ENCODE measurements at places on chromosomes 7 and 10. TPM values are rescaled to one million over a fixed set of nuclear protein-coding genes. Genes with fewer than 3 reads are reported as not detected.

NACAD gene
- 0.64 TPM for polyA plus RNA-seq

ZNF25 gene
- polyA plus RNA-seq: 10.9 TPM

USP6NL gene
- polyA plus RNA-seq: 12.0 TPM

BICC1 gene
- 29.0 TPM for polyA plus RNA-seq

TUBB8 gene
- polyA plus RNA-seq: not detected

DLX6 gene
- polyA plus RNA-seq: not detected

PDZD7 gene
- polyA plus RNA-seq: 0.27 TPM

CALML3 gene
- polyA plus RNA-seq: not detected

PAX4 gene
- not detected for polyA plus RNA-seq

CLCN1 gene
- polyA plus RNA-seq: not detected

ZNF746 gene
- 4.6 TPM for polyA plus RNA-seq

WIPF3 gene
- not detected for polyA plus RNA-seq

CCDC3 gene
- 3.3 TPM for polyA plus RNA-seq

AKR1B1 gene
- 337 TPM for polyA plus RNA-seq

COBL gene
- not detected for polyA plus RNA-seq

HEPACAM2 gene
- not detected for polyA plus RNA-seq

CREB5 gene
- polyA plus RNA-seq: 23.3 TPM

LFNG gene
- polyA plus RNA-seq: 2.4 TPM

MOGAT3 gene
- polyA plus RNA-seq: not detected

MGAM2 gene
- not detected for polyA plus RNA-seq

GSDME gene
- 63.8 TPM for polyA plus RNA-seq

CTAGE4 gene
- polyA plus RNA-seq: 0.04 TPM

MEOX2 gene
- not detected for polyA plus RNA-seq

KLLN gene
- 0.51 TPM for polyA plus RNA-seq

VAX1 gene
- polyA plus RNA-seq: not detected

ADAMTS14 gene
- 4.6 TPM for polyA plus RNA-seq

NKX6-2 gene
- polyA plus RNA-seq: not detected

ALOX5 gene
- not detected for polyA plus RNA-seq

FBXO24 gene
- 0.29 TPM for polyA plus RNA-seq

HECW1 gene
- 3.2 TPM for polyA plus RNA-seq

HNRNPA2B1 gene
- 354 TPM for polyA plus RNA-seq

CTAGE6 gene
- polyA plus RNA-seq: not detected

DGKB gene
- polyA plus RNA-seq: 0.04 TPM

IQUB gene
- 0.06 TPM for polyA plus RNA-seq

GPR15LG gene
- not detected for polyA plus RNA-seq

NPSR1 gene
- polyA plus RNA-seq: not detected

SRI gene
- 171 TPM for polyA plus RNA-seq

PON1 gene
- polyA plus RNA-seq: not detected

GPR22 gene
- polyA plus RNA-seq: not detected

HKDC1 gene
- polyA plus RNA-seq: 0.47 TPM

OLAH gene
- polyA plus RNA-seq: not detected

NPY gene
- polyA plus RNA-seq: 0.32 TPM

SPDYE16 gene
- polyA plus RNA-seq: not detected

ADAM22 gene
- 0.33 TPM for polyA plus RNA-seq

SORBS1 gene
- polyA plus RNA-seq: 0.40 TPM

PLAC9 gene
- 14.2 TPM for polyA plus RNA-seq

ANKRD30A gene
- polyA plus RNA-seq: not detected

BTBD16 gene
- not detected for polyA plus RNA-seq

ASB13 gene
- 4.3 TPM for polyA plus RNA-seq

LRRD1 gene
- polyA plus RNA-seq: not detected

ATOH7 gene
- not detected for polyA plus RNA-seq

GSTO2 gene
- polyA plus RNA-seq: 1.7 TPM

EN2 gene
- polyA plus RNA-seq: not detected

GTF2IRD2 gene
- 23.0 TPM for polyA plus RNA-seq

HOXA10 gene
- 0.47 TPM for polyA plus RNA-seq

PNLIPRP1 gene
- polyA plus RNA-seq: not detected

All from AG04450 (cell line).